ENCODE measurements at places on chromosomes 16 and 17.
A peak's percentile ranks its signal among the peaks of the same experiment; 100 is the strongest.

DNA sequence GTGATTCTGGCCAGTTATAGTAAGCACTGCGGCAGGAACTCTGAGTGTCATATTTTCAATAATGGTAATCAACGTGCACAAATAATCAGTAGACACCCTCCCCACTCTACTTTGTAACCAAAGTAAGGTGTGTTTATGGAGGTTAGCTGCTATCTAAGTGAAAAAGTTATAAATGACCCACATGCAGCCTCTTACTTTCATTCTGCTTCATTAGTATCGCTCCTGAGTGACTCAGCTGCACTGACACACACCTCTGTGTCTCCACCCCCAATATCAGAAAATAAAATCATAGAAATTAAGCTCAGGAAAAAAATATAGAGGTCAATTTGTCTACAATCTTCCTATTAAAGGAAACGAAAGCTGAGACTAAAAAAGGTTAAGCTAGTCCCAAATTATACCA lies 64.1 kb upstream of the TRAP1 start:
- no peak for DNase-seq

GRCh38 chr16:10929853-10930754 lies 12.2 kb downstream of the DEXI start:
- DNase-seq, result no peak

DNA sequence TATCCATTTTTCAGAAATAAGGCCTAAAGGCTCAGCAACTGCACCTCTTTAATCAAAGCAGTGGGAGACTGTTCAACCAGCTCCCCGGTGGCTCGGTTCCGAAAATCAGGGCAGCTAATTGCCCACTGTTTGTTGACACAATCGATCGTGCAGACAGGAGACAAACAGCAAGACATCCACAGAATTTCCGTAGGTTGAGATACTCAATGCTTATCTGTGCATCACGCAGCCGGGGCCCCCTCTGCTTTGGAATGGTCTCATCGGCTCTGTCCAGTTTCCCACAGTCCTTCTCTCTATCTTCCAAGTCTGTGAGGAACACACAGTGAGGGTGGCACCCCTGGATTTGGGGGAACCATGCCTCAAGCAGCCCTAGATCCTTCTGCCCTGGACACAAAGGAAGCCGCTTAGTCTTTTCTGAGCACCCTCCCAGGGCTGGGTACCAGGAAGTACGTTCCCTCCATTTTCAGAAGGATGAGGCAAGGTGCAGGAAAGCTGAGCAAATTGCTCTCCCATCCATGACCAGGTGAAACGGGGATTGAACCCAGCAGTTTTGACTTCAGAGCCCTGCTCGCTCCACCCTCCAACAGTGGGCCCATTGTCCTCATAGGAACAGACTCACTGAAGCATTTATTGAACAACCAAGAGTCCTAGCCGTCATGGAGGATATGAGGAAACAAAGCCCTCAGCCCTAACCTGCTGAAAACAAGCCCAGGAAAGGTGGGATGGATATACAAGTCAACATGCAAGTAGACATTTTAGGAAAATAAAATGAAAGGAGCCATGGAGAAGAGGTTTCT lies 70.7 kb downstream of the C16orf95 start:
- no peak for DNase-seq

GRCh38 chr17:15462976-15463772 lies 4.2 kb downstream of the CDRT4 start:
- DNase-seq, result no peak

GRCh38 chr17:78313735-78314648 lies 45.9 kb downstream of the SOCS3 start:
- DNase-seq, result peak; percentile 65

GRCh38 chr17:50220811-50221210 lies 19.4 kb upstream of the COL1A1 start:
- no peak for DNase-seq

- DNase-seq, result no peak
These were observed 27.2 kb downstream of the SBK1 start for GRCh38 chr16:28319476-28320022.

GRCh38 chr17:63434951-63435571 lies 11.0 kb downstream of the CYB561 start:
- peak; percentile 29 for DNase-seq

DNA sequence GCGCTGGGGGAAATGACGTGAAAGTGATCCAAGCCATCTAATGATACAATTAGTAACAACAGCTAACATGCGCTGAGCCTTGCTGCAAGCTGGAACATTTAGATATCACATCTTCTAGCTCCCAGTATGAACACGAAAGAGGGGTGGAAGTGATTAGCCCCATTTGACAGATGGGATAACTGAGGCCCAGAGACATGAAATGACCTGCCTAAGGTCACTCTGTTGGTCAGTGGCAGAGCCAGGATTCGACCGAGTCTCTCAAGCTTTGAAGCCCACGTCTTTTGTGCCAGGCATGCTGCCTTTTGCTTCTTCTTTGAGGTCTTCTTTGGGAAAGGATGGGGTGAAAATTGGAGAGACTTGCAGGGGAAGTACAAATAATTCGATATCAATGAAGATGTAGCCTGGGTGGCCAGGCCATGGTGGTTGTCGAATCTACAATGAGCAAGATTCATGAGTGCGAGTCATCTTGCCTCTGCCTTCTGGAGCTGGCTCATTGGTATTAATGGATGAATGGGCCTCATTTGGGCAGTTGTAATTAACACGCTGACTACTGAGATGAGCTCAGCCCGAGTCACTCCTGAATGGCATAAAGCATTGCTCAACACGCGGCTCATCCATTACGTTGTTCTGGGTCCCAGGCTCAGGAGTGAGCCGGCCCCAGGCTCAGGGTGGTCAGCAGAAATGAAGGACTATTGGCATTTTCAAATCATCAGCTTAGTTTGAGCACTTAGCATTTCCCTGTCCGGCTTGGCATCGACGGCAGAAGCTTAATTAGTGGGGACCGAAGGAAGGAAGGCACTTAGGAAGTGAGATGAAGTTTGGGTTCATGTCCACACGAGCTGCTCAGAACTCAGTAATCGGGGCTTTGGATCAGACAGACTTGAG lies 28.0 kb upstream of the GPRC5B start:
- DNase-seq, result no peak

DNA sequence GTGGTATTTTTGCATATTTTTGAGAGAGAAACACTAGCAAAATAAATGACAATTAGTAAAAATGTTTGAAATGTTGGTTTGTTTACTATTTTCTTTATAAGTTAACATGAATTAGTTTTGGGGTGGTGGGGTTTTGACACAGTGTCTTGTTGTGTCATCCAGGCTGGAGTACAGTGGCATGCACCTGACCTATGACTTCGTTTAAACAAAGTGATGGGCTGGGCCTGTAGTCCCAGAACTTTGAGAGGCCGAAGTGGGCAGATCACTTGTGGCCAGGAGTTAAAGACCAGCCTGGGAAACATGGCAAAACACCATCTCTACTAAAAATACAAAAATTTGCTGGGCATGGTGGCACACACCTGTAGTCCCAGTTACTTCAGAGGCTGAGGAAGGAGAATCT lies 17.9 kb upstream of the HEATR3 start:
- no peak for DNase-seq

DNA sequence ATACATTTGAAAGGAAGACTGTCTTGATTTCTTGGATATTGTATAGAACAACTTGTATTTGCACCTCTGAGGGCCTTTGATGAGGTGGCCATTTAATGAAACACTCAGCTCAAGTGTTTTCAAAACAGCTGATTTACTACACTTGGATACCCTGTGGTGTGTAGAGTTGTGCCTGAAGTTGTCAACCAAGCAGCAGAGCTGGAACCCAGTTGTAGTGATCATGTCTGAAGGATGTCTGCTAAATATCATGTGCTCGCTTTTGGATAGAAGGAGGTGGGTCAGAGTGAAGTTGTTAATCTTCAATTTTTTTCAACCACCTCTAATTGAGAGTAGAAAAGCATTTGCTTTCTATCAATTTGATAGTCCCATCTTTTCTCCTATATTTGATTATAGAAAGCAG lies 175.9 kb upstream of the TBX2 start:
- no peak for DNase-seq

DNA sequence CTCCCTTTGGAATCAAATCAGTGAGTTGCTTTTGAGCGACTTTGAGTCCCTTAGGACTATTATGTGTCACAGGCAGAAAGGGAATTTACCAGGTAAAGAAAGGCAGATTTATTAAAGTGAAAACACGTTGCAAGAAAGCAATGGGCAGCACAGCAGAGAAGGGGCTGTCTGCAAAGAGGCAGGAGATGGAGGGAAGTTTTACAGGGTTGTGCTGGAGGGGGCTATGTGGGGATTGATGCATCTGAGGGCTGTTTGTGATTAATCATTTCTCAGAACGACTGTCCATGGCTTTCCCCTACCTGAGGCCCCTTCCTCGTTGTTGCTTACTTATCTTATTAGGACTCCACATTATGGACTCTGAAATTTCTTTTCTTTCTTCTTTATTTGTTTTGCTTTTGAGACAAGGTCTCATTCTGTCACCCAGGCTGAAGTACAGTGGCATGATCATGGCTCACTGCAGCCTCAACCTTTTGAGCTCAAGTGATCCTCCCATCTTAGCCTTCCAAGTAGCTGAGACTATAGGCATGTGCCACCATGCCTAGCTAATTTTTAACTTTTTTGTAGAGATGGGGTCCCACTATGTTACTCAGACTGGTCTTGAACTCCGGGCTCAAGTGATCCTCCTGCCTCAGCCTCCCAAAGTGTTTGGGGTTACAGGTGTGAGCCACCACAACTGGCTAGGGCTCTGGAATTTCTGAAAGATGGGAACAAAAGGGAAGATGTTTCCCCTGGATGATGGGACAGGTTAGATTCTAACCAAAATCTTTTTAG lies 5.5 kb downstream of the WWP2 start:
- DNase-seq, result no peak

GRCh38 chr17:29867643-29868181 lies 62.3 kb downstream of the SSH2 start:
- no peak for DNase-seq

GRCh38 chr16:9670033-9670432 lies 512.2 kb downstream of the GRIN2A start:
- no peak for DNase-seq

DNA sequence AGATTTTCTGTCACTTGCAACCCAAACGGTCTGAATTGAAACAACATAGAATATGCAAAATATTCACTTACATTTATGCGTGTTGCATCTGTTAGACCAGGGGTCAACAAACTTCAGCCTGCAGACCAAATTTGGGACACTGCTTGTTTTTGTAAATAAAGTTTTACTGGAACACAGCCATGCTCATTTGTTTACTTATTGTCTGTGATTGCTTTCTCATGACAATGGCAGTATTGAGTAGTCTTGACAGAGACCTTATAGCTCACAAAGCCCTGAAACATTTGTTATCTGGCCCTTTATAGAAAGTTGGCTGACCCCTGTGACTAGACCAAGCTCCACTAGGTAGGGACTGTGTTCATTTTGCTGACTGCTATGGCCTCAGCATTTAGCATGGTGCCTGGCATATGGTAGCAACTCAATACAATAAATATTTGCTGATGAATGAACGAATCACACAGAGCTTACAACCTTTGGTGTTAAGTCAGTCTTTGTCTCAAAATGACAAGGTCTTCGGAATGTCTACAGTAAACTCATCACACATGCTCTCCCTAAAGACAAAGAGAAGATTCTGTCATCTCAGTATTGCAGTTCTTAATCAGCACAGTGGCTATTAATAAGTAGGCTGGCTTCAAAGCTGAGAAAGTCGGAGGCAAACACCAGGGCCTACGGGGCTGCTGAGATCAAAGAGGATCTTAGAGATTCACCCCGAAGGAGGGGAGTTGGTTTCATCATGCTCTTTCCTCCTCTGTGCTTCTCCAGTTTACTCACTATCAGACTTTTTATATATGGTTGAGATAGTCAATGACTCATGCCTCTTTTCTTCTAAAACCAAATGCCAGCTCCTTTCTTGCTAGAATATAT lies 95.2 kb upstream of the AXIN2 start:
- peak; percentile 38 for DNase-seq
